ENCODE measurements at places on chromosomes 11 and 22.

DNA sequence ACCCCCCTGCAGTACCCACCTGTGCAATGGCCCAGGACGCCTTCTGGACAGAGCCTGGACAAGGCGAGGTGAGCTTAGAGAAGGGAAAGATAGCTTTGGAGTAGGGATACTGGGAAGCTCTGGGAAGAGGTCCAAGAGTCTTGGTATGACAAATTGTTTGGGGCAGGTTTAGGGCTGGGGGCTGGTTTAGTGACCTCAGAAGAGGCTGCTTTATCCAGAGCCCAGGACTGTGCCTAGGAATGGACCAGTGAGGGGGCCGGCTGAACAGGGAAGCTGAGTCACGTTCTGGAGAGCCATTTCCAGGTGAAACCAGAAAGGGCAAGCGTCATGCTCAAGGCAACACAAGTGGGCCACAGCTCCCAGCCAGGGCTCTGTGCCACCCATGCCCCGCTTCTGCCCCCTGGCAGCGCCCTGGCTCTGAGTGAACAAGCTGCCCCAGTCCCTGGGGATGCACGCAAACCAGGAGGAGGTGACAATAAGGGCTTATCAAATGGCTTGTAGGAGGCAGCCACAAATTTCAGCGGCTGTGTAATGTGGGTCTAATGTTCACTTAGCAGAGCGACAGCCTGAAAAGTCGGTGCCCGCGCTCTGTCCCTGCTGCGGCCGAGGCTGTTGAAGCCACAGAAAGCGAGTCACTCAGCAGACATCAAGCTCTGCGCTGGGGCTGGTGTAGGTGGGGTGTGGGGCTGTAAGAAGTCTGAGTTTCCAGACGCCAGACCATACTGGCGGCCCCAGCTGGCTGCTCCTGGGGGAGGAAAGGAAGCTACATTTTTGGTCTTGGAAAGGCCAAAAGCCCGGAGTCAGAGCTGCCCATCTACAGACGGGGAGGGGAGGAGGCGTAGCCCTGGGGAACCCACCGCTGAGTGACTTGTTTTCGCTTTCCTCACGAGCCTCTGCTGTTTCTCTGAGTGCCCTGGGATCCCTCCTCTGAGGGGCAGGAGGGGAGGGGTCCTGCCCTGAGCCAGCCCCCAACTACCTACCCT lies 18.3 kb upstream of the SYT7 start:
- no peak for DNase-seq

DNA sequence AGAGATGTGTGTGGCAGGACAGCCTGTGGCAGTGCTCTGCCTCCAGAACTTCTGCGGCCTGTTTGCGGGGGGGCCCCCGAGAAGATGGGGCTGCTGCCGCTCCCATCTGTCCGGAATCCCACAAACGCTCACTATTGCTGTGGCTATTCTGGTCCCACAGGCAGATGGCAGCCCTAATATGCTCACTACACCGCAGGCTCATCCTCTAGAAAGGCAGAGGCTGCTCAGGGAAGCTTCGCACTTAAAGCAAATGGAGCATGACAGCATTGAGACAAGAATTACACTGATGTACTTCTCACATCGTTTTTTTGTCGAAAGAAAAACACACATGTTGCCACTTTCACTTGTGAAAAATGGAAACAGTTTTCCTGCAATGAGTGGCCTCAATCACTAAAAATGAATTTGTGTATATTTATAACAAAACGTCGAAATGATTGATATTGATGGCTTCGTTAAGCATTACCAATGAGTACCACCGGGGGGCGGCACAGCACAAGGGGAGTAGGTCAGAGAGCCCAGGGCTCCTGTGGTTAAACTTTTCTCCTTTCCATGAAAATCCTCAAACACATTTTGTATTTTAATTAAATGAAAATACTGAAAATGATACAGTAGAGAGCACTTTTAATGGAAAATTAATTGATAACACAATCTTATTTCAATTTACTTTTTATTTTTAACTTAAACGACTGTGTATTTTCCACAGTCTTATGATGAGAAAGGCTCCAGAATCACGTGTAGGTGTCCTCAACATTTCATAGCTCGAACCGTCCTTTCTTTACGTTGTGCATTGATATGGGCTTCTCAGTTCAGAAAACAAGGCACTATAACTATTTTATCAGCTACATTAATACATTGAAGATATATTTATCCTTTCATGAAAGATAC lies 69.1 kb downstream of the CTTN start:
- no peak for DNase-seq

- no peak for DNase-seq
Measured at GRCh38 chr11:62726156-62726914, 922 bp downstream of the HNRNPUL2 start.

GRCh38 chr11:106381895-106382294 lies 304.4 kb downstream of the AASDHPPT start:
- DNase-seq: no peak

- DNase-seq: no peak
Measured at GRCh38 chr11:11476971-11477645, 124.1 kb upstream of the CSNK2A3 start.

DNA sequence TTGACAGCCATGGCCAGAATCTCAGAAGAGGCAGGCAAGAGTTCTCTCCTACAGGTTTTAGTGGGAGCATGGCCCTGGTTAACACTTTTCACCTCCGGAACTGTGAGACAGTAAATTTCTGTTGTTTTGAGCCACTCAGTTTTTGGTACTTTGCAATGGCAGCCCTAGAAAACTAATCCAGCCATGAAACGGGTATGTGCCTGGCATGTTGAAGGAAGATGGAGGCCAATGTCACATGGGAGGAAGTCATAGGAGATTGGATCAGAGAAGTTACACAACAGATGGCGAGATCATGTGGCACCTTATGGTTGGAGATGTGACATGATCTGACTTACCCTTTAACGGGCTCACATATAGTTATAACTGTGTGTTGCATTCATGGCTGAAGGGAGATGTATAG lies 63.2 kb upstream of the EED start:
- no peak for DNase-seq

GRCh38 chr22:49996518-49997250 lies 15.9 kb downstream of the IL17REL start:
- DNase-seq: no peak

- DNase-seq: peak; percentile 53
Measured at GRCh38 chr11:94558468-94558867, 8.7 kb upstream of the PIWIL4 start.

DNA sequence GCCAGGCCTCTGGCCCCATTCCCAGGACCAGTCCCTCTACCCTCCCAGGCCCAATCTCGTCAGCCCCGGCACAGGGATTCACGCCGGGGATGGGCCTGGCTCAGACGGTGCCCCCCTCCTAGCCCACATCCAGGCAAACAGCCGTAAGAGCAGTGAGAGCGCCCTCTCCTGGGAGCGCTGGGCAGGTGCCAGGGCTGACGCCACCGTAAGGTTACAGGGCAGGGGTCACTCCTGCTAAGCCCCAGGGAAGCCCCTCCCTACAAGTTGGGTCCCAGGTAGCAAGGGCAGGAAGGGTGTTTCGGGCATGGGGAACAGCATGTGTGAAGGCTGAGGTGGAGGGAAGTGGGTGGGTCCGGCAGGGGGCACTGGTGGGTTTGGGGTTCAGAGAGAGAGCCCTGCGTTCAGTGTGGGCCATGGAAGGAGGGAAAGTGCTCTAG lies 19.2 kb upstream of the PPARA start:
- DNase-seq: no peak

- no peak for DNase-seq
Measured at GRCh38 chr22:36337365-36338130, 50.2 kb downstream of the MYH9 start.

GRCh38 chr22:21713428-21714058 lies 22.1 kb downstream of the YPEL1 start:
- DNase-seq: no peak

GRCh38 chr11:9386901-9387300 lies 2.4 kb downstream of the IPO7 start:
- no peak for DNase-seq

GRCh38 chr11:128473636-128474035 lies 113.7 kb downstream of the ETS1 start:
- DNase-seq: no peak

- no peak for DNase-seq
Measured at GRCh38 chr11:86955111-86955360, 159 bp downstream of the FZD4 start.

GRCh38 chr11:111766834-111767142 lies 599 bp upstream of the PPP2R1B start:
- DNase-seq: no peak

- no peak for DNase-seq
Measured at GRCh38 chr22:37563153-37564081, 3.1 kb downstream of the CDC42EP1 start.

- DNase-seq: no peak
Measured at GRCh38 chr22:39317084-39317774, 2.2 kb downstream of the RPL3 start.

DNA sequence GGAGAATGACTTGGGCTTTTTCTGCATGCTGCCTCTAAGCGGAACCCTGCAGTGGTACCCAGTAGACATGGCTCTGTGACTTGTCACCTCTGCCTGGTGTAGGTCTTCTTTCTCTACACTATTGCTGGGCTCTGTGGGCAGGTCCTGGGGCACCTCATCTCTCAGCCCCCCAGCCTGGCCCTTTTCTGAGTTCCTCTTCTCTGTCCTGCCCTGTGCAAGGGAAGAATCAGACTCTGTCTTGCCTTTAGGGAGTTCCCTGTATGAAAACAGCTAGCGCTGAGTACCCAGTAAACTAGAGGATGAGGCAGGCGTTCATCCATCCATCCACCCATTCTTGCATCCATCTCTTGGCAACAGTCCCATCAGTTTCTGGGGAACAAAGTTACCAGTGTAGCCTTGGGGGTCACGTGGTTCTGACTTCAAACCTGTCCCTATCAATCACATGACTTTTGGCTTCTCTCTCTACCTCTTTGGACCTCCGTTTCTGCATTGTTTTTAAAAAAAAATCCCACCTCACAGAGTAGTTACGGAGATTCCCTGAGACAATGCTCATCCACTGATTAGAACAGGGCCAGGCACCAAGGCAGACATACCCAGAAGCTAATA lies 86.4 kb upstream of the WNT11 start:
- DNase-seq: no peak

DNA sequence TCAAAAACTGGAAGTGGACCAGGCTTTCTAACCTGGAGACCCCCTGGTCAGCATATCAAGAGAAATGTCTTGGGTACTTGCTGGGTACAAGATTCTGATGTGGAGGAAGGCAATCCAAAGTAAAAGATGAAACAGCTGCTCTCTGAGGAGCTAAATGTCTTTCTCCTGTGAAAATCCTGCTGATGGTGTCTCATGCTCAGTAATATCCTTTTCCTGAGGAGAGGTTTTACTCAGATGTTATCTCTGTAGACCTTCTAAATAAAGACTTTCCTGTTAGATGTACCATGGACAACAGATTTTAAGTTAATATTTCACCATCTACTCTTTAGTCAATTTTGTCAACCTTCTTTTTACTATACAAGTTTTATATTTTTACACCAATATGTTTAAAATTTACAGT lies 62.9 kb downstream of the FAM83F start:
- DNase-seq: no peak

- DNase-seq: no peak
Measured at GRCh38 chr11:2366733-2367132, 10.4 kb upstream of the CD81 start.

- DNase-seq: no peak
Measured at GRCh38 chr11:134120143-134120850, 51.4 kb downstream of the JAM3 start.

DNA sequence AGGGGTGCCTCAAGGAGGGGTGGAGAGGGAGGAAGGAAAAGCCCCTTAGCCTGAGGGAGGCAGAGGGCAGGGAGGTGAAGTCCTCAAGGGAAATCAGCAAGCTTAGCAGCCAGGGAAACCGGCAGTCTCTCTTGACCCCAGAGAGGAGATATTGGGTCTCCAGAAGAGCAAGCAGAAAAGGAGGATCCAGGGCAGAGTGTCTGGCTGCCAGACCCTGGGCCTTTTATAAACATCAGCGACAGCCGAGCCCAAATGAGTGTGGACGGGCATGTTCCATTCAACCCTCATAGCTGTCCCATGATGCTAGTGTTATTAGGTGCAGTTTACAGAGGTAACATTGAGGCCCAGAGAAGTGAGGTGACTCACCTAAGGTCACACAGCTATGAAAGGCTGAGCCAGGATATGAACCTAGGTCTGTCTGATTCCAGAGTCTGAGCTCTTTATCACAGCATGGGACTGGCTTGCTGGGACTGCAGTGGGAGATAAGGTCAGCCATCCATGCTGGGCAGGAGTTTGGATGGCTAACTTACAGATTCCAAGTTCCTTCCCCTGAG lies 9.3 kb downstream of the PRDM11 start:
- no peak for DNase-seq

- no peak for DNase-seq
Measured at GRCh38 chr22:33350491-33350890, 292.3 kb upstream of the SYN3 start.

GRCh38 chr11:34317666-34318065 lies 40.1 kb downstream of the ABTB2 start:
- no peak for DNase-seq

GRCh38 chr22:20607157-20607907 lies 99.9 kb downstream of the MED15 start:
- no peak for DNase-seq

DNA sequence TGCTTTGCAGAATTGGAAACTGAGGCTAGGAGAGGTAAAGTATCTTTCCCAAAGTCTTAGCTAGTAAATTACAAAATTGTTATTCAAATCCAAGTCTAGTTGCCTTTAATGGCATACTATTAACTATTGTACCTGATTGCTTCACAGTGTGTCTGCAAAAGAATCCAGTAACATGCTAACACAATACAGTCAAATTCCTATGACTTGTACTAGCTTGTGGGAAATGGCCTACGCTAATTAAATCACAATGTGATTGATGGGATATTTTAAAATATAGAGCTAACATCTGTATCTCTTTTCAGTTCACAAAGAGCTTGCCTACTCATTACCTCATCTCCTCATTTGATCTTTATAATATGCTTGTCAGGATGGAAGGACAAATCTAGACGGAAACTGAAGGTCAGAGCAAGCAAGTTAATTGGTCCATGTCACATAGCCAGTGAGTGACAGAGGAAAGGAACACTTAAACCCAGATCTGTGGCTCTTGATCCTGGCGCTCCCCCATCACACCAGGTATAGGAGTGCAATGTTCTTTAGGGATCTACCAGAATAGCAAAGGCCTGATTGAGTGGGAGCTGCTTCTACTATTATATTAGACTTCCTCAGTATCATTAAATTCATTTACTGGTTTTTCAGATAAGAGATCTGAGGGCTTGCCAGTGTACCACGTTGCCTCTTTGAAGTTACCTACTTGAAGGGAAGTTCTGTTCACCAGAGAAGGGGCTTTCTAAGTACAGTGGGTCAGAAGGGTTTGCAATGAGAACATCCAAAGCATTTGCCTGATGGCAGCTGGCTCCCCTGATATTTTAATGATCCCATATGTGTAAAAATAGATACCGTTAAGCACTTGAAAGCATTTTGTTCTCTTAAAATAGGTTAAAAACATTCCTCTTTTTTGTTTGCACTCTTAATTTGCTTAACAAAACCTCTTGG lies 213.6 kb upstream of the SESN3 start:
- DNase-seq: no peak
